ENCODE measurements at places on chromosomes 11 and 22.

- no peak for DNase-seq
Measured at GRCh38 chr11:34909955-34910354, 6.2 kb downstream of the APIP start.

GRCh38 chr11:65700399-65700798 lies 11.7 kb upstream of the KAT5 start:
- peak; percentile 77 for DNase-seq

DNA sequence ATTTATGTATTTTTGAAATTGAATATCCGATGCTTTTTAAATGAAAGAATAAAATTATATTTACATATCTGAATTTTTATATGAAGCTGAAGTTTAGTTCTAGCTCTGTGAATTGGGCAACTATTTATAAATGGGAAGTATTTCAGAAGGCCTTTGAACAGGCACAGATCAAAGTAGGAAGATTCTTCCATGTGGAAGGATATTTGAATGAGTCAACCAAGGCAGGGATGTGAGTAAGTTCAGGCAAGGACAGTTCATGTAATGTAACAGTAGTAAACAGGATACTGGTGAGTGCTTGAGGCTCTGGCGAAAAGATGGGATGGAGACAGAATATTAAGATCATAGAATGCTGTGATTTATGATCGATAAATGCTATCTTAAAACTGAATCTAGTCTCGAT lies 417.8 kb upstream of the CCDC179 start:
- no peak for DNase-seq

DNA sequence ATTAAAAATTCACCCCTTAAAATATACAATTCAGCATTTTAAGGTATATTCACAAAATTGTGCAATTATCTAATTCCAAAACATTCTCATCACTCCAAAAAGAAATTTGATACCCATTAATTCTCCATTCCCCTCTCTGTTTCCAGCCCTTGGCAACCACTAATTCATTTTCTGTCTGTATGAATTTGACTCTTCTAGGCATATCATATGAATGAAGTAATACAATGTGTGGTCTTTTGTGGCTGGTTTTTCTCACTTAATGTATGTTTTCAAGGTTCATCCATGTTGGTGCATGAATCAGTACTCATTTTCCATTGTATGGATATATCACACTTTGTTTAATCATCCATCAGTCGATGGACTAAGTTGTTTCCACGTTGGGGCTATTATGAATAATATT lies 29.0 kb upstream of the ACCSL start:
- no peak for DNase-seq

- no peak for DNase-seq
Measured at GRCh38 chr22:46947516-46948257, 185.2 kb downstream of the TBC1D22A start.

DNA sequence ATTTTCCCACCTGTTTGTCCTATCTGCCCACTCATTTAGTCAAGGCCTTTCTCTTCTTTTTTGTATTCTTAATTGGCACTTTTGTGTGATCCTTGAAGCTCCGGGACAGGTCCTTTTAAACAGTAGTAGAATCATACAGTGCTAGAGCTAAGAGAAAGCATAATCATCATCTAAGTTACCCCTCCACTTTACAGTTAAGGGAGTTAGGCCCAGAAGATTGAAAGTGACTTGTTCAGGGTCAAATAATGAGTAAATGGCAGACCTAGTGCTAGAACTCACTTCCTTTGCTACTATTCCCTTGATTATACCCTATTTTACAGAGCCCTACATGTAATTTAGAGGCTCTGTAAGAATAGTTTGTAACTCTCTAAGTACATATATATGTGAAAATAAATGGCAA lies 2.5 kb downstream of the USP47 start:
- no peak for DNase-seq

Data from NCI-H1694 (cell line).